ENCODE measurements at places on chromosomes 16 and 17. TPM values are rescaled to one million over a fixed set of nuclear protein-coding genes. Genes with fewer than 3 reads are reported as not detected.

DNA sequence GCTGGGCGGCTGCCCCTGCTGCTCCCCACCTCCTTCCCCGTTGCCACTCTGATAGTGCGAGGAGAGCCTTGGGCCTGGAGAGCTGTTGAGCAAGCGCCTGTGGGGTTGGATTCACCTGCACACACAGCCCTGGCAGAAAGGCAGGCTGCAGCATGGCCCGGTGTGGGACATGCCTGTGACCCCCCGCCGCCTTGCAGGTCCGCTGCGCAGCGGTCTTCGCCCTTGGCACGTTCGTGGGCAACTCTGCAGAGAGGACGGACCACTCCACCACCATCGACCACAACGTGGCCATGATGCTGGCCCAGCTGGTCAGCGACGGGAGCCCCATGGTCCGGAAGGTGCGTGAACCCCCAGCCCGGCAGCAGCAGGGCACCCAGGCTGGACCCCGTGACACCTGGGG, 106.8 kb upstream of the CHMP6 start:
- H3K27ac ChIP-seq: no peak overlapping the region
- no peak for DNase-seq
- peaks cover 53% of the 10 kb centered on the region for H3K36me3 ChIP-seq
- no peaks in the 10 kb centered on the region for H3K4me1 ChIP-seq

- no peaks in the 10 kb centered on the region for H3K27me3 ChIP-seq
- H3K4me3 ChIP-seq: no peak overlapping the region
- peaks cover 72% of the 10 kb centered on the region for H3K36me3 ChIP-seq
- H3K27ac ChIP-seq: no peak overlapping the region
These were observed 17.9 kb downstream of the SMCR8 start for GRCh38 chr17:18332909-18333489.

GRCh38 chr17:49575679-49576087, at the start of gene NXPH3:
NXPH3 (plus strand) TSS chr17:49575871; CDS start chr17:49576220, 349 bp downstream.
- no peak within 1 kb of the TSS for H3K27ac ChIP-seq
- DNase-seq: peak; percentile 54
- peak within 1 kb of the TSS; percentile 69 for H3K4me3 ChIP-seq

- H3K27me3 ChIP-seq: no peaks in the 10 kb centered on the region
- no peak for DNase-seq
- peaks cover 5% of the 10 kb centered on the region for H3K36me3 ChIP-seq
- H3K27ac ChIP-seq: no peak overlapping the region
- no peak overlapping the region for H3K4me3 ChIP-seq
These were observed 27.6 kb downstream of the FOXL1 start for GRCh38 chr16:86605950-86606349.

DNA sequence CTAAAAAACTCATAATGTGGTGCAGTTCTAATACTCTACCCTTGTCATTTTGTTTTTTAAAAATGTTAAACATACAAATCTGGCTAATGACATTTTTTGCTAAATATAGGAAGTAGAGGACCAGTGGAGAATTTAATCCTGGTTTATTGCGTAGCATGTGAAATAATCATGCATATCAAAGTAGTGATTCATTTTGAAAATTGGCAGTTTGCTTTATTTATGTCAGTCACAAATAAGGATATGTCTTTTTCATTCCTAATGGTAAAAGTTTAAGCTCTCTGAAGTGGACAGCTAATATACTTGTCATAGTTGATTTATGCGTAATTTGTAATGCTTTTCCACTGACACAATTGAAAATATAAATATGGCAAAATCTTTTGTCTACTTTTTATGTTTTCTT, 224.2 kb downstream of the BCAS3 start:
- DNase-seq: peak; percentile 60
- no peaks in the 10 kb centered on the region for H3K36me3 ChIP-seq
- no peaks in the 10 kb centered on the region for H3K4me1 ChIP-seq
- H3K27me3 ChIP-seq: no peaks in the 10 kb centered on the region

- peaks cover 17% of the 10 kb centered on the region for H3K4me1 ChIP-seq
- no peak overlapping the region for H3K4me3 ChIP-seq
- H3K36me3 ChIP-seq: no peaks in the 10 kb centered on the region
- DNase-seq: no peak
- no peaks in the 10 kb centered on the region for H3K27me3 ChIP-seq
These were observed 9.4 kb downstream of the BMERB1 start for GRCh38 chr16:15443753-15444152.

DNA sequence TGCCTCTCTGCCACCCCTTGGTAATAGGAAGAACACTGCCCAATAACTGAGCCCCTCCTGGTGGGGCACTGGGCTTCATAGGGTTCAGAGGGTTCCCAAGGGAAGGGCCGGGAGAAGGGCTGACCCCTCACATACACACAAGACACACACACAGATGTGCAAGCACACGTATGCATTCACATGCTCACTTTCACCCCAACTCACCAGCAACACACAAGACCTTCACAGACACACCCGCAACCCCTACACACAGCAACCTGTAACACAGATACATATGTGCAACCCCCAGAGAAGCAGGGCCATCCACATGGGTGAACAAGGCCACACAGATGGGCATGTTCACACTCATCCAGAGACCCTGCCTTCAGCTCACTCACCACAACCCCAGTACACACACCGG, 225.1 kb downstream of the ZNF423 start:
- H3K4me3 ChIP-seq: no peak overlapping the region
- H3K27ac ChIP-seq: no peak overlapping the region
- no peaks in the 10 kb centered on the region for H3K4me1 ChIP-seq
- H3K27me3 ChIP-seq: no peaks in the 10 kb centered on the region
- DNase-seq: no peak
- no peaks in the 10 kb centered on the region for H3K36me3 ChIP-seq

GRCh38 chr17:41589301-41589700, 2.6 kb upstream of the KRT14 start:
- DNase-seq: peak; percentile 31
- peaks cover 26% of the 10 kb centered on the region for H3K36me3 ChIP-seq
- no peak overlapping the region for H3K27ac ChIP-seq

GRCh38 chr16:22912654-22913053, 98.7 kb downstream of the HS3ST2 start:
- H3K27ac ChIP-seq: no peak overlapping the region
- H3K4me3 ChIP-seq: no peak overlapping the region
- H3K27me3 ChIP-seq: peaks cover 23% of the 10 kb centered on the region
- no peak for DNase-seq

DNA sequence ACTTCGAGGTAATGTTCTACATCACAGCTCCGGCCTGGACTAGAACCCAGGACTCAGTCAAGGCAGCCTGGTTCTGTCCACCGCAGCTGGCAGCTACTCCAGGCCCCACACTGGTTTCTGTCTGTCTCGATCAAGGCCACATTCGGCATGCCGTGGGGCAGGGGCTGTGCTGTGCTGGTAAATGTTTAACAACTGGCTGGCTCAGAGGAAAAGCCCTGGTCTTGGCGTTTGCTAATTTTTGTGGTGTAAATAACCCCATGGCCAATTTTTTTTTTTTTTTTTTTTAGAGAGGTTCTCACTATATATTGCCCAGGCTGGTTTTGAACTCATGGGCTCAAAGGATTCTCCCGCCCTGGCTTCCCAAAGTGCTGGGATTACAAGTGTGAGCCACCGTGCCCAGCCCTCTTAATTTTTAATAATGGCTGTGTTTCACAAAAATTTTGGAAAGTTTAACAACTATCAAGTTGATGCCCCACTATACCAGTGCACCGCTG, 328 bp upstream of the DRC7 start:
- no peak for DNase-seq
- H3K36me3 ChIP-seq: no peaks in the 10 kb centered on the region
- peaks cover 20% of the 10 kb centered on the region for H3K27me3 ChIP-seq

GRCh38 chr17:67399676-67400075, 22.6 kb downstream of the PITPNC1 start:
- H3K4me3 ChIP-seq: no peak overlapping the region
- no peak overlapping the region for H3K27ac ChIP-seq
- no peak for DNase-seq
- no peaks in the 10 kb centered on the region for H3K27me3 ChIP-seq

- H3K4me1 ChIP-seq: no peaks in the 10 kb centered on the region
- no peak overlapping the region for H3K27ac ChIP-seq
- no peak for DNase-seq
These were observed 863.5 kb downstream of the KCNJ2 start for GRCh38 chr17:71032746-71033273.

GRCh38 chr17:13918247-13918646, 151.1 kb upstream of the COX10 start:
- H3K4me1 ChIP-seq: peaks cover 6% of the 10 kb centered on the region
- H3K27me3 ChIP-seq: no peaks in the 10 kb centered on the region
- H3K36me3 ChIP-seq: no peaks in the 10 kb centered on the region
- no peak overlapping the region for H3K27ac ChIP-seq

DNA sequence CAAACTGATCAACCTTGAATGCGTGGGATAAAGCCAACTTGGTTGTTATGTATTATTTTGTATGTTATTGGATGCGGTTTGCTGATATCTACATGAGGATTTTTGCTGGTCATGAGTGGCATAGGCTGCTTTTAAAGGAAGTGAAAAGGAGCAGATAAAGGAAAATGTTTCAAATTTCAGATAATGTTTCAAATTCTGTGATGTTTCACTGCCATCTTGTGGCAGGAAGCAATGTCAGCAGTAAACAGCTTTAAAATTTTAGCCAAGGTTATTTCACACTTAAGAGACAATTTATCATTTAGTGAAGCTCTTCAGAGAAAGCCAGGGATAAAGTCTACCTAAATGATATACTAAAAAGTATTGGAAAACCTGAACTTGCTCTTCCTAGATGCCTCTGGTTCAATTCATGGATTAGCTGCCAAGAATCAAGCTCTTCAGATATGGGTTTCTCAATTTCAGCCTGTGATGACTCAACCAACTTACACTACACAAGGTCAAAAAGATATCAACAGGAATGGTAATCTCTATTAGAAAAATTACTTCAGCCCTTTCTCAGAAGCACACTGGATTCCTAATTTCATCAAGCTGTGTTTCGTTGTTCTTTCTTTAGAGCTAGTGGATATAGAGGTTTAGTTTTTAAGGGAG, 136.0 kb upstream of the C17orf78 start:
- no peak overlapping the region for H3K4me3 ChIP-seq
- H3K4me1 ChIP-seq: peaks cover 10% of the 10 kb centered on the region

DNA sequence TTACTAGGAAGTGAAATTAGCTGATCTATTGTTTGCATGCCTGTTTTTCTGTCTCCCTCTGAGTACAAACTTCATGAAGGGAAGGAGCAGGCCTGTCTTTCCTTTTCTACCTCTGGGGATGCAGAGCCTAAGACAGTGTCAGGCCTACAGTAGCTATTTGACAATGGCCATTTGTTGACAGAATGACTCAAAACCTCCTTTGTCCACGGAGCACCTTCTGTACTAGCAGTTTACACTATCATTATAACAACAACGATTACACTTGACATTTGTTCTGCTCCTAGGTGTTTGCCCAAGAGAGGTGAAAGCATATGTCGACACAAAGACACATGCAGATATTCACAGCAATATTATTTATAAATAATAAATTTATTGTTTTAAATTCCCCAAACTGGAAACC, 132.3 kb upstream of the IRX3 start:
- H3K27me3 ChIP-seq: no peaks in the 10 kb centered on the region
- DNase-seq: no peak
- H3K36me3 ChIP-seq: no peaks in the 10 kb centered on the region
- peaks cover 16% of the 10 kb centered on the region for H3K4me1 ChIP-seq

DNA sequence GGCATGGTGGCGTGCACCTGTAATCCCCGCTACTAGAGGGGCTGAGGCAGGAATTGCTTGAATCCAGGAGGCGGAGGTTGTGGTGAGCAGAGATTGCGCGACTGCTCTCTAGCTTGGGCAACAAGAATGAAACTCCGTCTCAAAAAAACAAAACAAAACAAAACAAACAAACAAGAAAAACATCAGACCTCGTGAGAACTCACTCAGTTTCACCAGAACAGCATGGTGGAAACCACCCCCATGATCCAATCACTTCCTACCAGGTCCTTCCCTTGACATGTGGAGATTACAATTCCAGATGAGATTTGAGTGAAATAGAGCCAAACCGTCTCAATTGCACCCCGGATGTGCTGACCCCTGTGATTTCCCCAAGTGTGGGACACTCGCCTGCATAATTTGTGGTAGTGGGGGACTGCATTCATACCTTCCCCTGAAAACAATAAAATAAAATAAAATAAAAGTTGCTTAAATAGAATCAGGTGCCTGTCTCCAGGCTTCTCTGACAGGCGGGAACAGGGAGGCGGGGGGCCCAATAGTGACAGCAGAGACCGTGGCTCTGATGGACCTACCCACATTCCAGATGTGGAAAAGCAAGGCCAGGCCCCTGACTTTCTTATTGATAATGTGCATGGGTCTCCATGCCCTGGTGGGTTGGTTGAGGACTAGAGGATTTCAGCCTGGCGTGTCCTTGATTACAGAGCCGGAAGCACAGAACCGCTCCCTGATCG, 13.1 kb downstream of the ZSCAN10 start:
- H3K27me3 ChIP-seq: peaks cover 3% of the 10 kb centered on the region
- no peak overlapping the region for H3K4me3 ChIP-seq
- no peak for DNase-seq
- H3K36me3 ChIP-seq: no peaks in the 10 kb centered on the region

- H3K27me3 ChIP-seq: no peaks in the 10 kb centered on the region
- no peaks in the 10 kb centered on the region for H3K36me3 ChIP-seq
- no peaks in the 10 kb centered on the region for H3K4me1 ChIP-seq
- no peak for DNase-seq
These were observed 280.0 kb downstream of the TMEM114 start for GRCh38 chr16:8310323-8310722.

GRCh38 chr17:46166692-46167249, 26.5 kb downstream of the KANSL1 start:
- H3K27me3 ChIP-seq: no peaks in the 10 kb centered on the region
- peaks cover 46% of the 10 kb centered on the region for H3K4me1 ChIP-seq
- H3K36me3 ChIP-seq: peaks cover 55% of the 10 kb centered on the region
- H3K27ac ChIP-seq: no peak overlapping the region
- no peak for DNase-seq

DNA sequence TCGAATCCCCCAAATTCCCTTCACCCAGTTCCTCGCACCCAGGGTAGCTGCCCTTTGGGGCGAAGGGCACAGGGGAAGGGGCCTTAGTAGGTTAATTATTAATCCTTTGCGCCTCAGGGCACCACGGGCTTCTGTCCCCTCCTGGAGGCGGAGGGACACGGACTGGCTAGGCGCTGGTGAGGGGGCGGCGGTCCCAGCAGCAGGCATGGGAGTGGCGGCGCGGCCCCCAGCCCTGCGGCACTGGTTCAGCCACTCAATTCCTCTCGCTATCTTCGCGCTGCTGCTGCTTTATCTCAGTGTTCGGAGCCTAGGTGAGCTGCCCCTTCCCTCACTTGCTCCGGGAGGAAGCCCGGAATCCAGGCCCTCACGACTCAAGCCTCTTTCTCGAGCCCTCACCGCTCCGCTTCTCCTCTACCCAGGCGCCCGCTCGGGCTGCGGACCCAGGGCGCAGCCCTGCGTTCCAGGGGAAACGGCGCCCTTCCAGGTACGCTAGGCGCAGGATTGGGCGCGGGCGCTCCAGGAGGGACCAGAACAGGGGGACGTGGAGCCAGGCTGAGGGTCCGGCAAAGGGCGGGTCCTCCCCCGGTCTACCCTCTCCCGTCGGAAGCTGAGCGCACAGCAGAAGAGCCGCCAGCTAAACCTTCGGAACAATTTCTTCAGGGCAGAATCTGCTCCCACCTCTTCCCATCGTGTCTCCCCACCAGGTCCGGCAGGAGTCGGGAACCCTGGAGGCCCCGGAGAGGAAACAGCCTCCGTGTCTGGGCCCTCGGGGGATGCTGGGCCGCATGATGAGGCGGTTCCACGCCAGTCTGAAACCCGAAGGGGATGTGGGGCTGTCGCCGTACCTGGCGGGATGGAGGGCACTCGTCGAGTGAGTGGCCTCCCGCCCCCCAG, at the start of gene GLTPD2:
GLTPD2 (plus strand) TSS at position 158 of the 894 bp plus-strand sequence; CDS start at position 206, 48 bp downstream.
- DNase-seq: no peak
- H3K27ac ChIP-seq: peak within 1 kb of the TSS; percentile 93
- H3K4me1 ChIP-seq: peaks cover 18% of the 10 kb centered on the region

Gene RAPGEFL1
- 4.9 TPM for total RNA-seq

Gene KRTAP2-3
- total RNA-seq: not detected

Gene CLEC3A
- total RNA-seq: not detected

Gene LPO
- total RNA-seq: not detected

Gene CSH2
- not detected for total RNA-seq

Gene DHRS7C
- not detected for total RNA-seq

All from MCF 10A (cell line).